ENCODE measurements at places on chromosomes 2 and 18. TPM values are rescaled to one million over a fixed set of nuclear protein-coding genes. Genes with fewer than 3 reads are reported as not detected.

The MEIS1 gene
- 35.7 TPM for total RNA-seq

The SERPINB4 gene
- total RNA-seq = not detected

The SCN1A gene
- 0.11 TPM for total RNA-seq

The PIEZO2 gene
- 0.11 TPM for total RNA-seq

The MERTK gene
- 8.2 TPM for total RNA-seq

The SPOPL gene
- 14.2 TPM for total RNA-seq

The TUBA3E gene
- total RNA-seq = 11.0 TPM

The ANO7 gene
- 2.9 TPM for total RNA-seq
